NCI-H1417 (cell line): ENCODE measurements at places on chromosomes 2 and 18.
A peak's percentile ranks its signal among the peaks of the same experiment; 100 is the strongest.

DNA sequence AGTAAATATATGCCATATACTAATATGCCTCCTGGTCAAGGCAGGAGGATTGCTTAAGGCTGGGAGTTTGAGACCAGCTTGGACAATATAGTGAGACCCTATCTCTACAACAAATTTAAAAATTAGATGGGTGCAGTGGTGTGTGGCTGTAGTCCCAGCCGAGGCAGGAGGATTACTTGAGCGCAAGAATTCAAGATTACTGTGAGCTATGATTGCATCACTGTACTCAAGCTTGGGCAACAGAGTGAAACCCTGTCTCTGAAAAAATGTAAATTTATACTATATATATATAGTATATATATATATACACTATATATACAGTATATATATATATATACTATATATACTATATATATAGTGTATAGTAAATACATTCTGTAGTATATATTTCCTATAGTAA lies 30.0 kb upstream of the NPC1 start:
- no peak for DNase-seq

DNA sequence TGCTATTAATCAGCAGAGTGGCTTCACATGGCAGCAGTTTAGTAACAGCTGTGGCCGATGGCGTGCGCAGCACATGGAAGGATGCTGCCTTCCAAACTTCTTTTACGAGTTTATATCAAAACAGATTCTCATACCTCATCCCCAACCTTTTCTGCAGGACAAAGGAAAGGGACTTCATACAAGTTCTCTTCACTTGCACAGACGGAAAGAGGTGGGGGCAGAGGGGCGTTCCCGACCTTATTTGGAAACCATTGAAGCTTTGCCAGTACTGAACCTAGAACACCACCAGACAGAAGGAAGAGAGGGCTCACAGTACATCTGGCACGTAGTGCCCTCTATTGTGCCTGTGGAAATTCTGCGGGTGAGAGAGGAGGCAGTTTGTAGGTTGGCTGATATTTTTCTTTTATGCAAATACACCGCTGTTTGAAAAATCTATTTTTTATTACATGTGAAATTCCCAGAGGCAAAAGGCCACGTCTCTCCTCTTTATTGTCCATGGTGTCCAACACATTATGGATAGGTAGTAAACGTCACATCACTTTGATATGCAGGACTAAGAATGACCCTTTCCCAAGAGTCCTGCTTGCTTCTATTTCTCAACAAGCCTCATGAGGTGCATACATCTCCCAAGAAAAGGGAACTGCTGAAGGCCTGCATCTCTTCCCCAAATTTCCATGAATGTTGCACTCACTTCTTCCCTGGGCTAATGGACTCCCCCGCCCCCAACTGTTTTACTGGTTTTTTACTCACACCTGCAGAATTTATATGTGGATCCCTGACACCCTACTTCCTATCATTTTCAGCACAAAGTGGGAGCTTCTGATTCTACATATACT lies 31.3 kb downstream of the COLEC12 start:
- DNase-seq = no peak

GRCh38 chr18:24380163-24380747 lies 17.4 kb downstream of the OSBPL1A start:
- DNase-seq = no peak

DNA sequence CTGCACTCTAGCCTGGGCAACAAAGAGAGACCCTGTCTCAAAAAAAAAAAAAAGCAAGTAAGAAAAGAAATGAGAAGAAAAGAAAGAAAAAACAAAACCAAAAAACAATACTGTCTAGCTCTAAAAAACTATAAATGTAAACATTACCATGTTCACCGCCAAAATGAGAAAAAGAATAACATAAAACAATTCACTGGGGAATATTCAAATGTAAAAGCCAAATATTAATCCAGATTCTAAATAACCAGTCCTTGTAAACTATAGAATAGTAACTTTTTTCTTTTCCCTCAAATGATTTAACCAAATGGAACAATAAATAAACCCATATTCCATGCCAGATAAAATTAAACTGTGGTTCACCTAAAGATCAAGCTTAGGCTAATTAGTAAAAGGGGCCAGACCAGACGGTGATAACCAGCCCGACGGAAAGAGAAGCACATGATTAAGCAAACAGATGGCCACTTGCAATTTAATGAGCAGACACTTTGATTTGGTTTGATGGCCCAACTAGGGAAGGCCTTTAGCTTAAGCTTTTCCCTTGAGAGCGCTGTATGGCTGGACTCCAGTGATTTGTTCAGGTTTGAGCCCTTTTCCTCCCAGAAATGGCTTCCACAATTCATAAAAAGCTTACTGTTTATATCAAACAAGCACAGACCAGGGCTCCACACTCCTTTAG lies 39.4 kb upstream of the ZNF397 start:
- DNase-seq = no peak

- DNase-seq = peak; percentile 60
Measured at GRCh38 chr18:47772374-47773248, 157.8 kb downstream of the SMAD2 start.

DNA sequence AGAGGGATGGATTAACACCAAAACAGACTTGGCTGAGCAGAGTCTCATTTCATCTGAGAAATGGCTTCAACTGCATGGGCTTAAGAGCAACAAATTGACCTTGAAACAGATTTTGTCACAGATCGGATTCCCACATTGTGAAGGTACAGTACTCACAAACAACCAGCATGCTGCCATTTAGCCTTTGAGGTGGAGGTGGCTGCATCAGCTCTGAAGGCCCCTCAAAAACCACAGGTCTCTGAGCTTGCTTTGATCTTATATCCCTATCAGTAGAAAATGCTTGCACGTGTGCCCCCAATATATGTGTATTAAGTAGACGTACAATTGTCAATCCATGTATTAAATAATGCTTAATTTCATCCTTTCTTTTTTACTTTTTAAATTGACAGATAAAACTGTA lies 6.2 kb downstream of the VWA3B start:
- DNase-seq = no peak

DNA sequence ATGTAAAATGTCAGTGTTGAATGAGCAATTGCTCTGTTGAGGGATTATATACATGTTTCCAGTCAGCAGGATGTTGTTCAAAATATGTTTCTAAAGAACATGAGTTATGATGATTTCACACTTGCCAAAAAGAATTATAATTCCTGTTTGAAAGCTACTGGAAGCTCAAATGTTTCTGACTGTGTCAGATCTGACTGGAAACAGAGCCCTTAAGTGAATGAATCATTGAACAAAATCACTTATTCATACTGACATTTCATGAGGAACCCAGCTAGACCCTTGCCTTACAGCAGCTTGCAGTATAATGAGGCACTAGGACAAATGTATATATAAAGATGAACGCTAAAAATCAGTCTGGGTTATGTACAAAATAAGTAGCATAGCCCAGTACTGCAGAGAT lies 35.4 kb upstream of the ITGAV start:
- no peak for DNase-seq

GRCh38 chr2:231991664-231992063 lies 30.2 kb downstream of the DIS3L2 start:
- no peak for DNase-seq

GRCh38 chr2:58042486-58042970 lies 4.1 kb upstream of the VRK2 start:
- peak; percentile 57 for DNase-seq

- DNase-seq = no peak
Measured at GRCh38 chr2:120294008-120294340, 41.3 kb downstream of the RALB start.

- DNase-seq = no peak
Measured at GRCh38 chr2:12719400-12720277, 2.9 kb downstream of the TRIB2 start.
